ENCODE measurements at places on chromosomes 12 and 14. TPM values are rescaled to one million over a fixed set of nuclear protein-coding genes. Genes with fewer than 3 reads are reported as not detected.
A peak's percentile ranks its signal among the peaks of the same experiment; 100 is the strongest.

DNA sequence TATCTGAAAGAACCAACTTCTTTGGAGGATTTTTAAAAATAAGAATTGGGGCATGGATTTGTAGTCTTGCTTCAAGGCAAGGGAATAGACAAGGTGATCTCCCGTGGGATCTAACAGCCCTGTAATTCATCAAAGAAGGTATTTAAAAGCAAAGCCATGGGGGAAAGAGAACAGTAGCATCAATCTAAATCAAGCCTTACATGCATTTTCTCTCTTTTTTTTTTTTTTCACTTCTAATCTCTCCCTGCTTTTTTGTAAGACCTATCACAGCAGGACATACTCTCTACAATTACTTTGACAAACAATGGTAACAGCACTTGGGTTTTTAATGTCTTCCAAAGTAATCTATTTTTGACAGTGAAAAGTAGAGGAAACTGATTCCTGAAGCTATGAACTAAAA, 367.9 kb downstream of the PAWR start:
- DNase-seq = no peak

- no peak for DNase-seq
Observed at GRCh38 chr14:73695082-73695481, 19.1 kb downstream of the PNMA1 start.

The ANP32D gene
- total RNA-seq = not detected

GRCh38 chr14:72315714-72316113, 383.5 kb downstream of the RGS6 start:
- DNase-seq = no peak

DNA sequence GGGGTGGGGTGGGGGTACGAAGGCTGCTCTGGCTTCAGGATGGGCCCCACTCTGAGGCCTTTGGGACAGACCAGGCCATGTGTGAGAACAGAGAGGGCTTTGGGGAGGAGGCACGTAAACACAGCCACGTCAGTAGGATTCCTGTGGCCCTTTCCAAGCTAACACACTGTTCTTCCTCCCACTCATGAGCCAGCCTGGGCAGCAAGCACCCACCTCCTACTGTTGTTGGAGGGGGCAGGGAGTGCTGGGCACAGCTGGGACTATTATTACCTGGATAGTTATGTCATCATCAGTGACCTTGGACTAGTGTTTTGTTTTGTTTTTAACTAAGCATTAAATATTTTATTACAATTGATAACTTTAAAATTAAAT, 5.3 kb downstream of the CHGA start:
- DNase-seq = peak; percentile 15

- no peak for DNase-seq
Observed at GRCh38 chr12:93221841-93222240, 155.9 kb upstream of the NUDT4 start.

DNA sequence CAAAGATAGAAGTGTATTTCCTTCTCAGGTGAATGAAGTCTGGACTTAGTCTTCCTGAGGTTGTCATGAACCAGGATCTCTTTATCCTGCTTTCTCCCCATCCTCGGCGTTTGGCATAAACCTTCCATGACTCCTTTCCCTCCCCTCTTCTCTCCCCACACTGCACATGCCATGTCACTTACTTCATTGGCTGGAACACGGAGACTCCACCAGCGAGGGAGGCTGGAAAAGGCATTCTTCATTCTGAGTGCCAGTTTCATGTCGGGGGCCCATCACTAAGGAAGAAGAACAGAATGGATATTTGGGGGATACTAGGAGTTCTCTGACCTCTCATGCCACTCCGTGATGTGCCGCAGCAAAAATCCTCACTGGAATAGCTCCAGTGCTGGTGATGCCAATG, 105.6 kb downstream of the VCPKMT start:
- no peak for DNase-seq

The DUSP16 gene
- total RNA-seq = 9.2 TPM

- DNase-seq = peak; percentile 50
Observed at GRCh38 chr14:103880348-103881267, 33.2 kb upstream of the PPP1R13B start.

DNA sequence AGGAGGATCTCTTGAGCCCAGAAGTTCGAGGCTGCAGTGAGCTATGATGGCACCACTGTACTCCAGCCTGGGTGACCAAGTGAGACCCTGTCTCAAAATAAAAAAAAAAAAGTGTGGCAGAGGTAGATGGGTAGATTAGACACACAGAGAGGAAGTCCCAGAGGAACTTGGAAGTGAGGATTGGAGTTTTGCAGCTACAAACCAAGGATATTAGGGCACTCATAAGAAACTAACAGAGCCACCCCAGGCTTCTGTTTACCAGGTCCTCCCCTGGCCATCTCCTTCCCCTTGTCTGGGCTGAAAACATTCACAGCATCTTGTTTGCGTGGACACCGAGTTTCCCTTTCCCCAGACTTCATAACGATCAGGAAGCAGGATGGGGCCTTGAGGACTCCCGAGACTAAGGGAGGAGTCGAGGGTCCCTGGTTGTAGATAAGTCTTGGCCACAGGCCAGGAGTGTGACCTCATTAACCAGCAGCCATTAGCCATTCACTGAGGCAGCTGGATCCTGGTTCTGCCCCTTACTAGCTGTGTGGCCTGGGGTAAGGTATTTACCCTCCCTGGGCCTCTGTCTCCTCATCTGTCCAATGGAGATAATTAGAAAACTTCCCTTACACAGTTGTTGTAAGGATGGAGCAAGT, 2.1 kb downstream of the MAP1LC3B2 start:
- peak; percentile 4 for DNase-seq

DNA sequence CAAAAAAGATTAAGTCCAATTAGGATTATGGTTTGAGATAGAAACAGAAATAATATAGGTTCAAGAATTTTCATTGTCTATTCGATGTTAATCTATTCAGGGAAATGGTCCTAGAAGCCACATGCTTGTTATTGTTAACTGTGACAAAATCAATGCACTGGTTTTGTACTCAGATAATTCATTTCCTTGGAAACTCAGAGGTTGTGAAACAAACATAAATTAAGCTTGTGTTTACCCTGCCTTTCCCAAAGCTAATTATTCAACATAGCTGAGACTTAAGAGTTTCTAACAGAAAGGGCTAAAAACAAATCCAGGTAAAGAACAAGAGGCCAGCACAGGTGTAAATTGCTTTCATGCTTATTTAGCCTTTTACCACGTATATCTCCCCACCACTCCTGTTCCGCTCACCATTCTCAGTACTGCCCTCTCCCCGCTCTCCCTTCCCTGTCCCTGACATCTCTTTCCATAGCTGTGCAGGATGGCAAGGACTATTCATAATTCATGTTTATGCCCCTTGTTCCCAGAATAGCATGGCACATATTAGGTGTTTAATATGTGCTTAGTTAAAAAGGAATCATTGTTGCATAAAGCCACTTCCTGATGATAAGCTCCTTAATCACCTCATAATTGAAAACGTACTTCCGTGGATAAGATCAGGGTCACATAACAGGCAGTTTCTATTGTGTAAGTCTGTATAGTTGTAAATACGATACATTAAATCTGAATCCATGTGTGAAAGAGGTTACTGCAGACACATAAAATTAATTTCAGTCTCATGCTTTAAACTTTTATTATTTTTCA, 131.8 kb upstream of the USP15 start:
- peak; percentile 72 for DNase-seq

The SIX1 gene
- total RNA-seq = 0.17 TPM

- DNase-seq = no peak
Observed at GRCh38 chr12:124493809-124494750, 73.3 kb downstream of the NCOR2 start.

- no peak for DNase-seq
Observed at GRCh38 chr12:48388938-48389337, 38.2 kb upstream of the ZNF641 start.

DNA sequence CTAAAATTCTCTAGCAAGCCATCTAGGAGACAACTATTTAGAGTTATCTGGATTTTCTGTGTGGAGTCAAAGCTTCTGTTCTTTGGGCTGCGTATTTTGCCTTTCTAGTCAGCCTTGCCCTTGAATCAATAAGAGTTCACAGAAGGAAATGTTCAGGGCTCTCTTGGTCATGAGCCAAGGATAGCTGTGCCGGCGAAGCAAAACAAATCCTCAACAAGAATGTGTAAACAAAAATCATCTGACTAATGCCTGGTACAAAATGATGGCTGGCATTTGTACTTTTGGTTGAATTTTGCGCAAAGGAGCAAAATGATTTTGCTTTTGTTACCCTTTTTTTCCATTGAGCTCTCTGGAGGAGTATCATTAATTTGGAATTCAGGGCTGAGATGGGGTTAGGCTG, 171.1 kb downstream of the DACT1 start:
- DNase-seq = peak; percentile 46

The TEX22 gene
- 0.17 TPM for total RNA-seq

- no peak for DNase-seq
Observed at GRCh38 chr12:105078712-105079570, 5.3 kb downstream of the ALDH1L2 start.

DNA sequence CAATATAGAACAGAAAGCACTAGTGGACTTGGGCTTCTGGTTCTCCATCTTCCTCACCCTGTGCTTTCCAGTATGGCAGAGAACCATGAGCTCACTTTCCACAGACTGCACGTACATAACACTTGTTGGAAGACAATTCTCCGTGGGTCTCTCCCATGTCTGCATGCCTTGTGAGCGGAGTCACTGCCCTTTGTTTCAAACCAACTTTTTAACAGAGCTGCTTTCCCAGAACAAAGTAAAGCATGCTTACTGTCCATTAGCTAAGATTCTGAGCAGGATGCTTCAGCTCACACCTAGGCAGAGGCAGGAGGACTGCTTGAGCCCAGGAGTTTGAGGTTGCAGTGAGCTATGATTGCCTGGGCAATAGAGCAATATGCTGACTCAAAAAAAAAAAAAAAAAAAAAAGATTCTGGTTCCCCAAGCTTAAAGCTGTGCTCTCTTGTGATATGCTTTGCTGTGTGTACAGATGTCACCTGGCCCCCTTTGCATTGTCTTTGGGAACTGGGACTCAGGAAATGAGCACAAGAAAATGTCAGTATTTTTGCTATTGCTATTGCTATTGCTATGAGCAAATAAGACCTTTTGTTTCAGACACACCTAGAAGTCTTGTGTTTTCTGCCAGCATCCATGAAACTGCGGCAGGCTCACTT, 54.6 kb upstream of the PTGR2 start:
- no peak for DNase-seq

The AMN gene
- not detected for total RNA-seq

DNA sequence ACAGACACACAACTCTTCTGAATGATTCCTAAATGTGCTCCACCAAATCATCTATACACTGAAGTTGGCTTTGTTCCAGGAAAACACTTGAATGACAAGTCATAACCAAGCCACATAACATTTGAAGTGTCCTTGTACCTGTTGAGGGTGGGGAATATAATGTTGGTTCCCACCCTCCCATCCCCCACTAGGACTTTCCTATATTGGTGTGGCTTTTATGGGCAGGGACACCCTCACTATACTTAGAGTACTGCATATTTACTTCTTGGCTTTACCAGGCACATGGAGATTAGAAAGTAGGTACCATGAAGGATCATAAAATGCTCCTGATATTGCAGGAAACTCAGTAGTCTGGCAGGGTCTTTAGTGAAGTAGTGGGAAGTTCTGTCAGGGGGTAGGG, 9.7 kb upstream of the BHLHE41 start:
- no peak for DNase-seq

GRCh38 chr12:14691560-14691959, 4.8 kb downstream of the GUCY2C start:
- no peak for DNase-seq

DNA sequence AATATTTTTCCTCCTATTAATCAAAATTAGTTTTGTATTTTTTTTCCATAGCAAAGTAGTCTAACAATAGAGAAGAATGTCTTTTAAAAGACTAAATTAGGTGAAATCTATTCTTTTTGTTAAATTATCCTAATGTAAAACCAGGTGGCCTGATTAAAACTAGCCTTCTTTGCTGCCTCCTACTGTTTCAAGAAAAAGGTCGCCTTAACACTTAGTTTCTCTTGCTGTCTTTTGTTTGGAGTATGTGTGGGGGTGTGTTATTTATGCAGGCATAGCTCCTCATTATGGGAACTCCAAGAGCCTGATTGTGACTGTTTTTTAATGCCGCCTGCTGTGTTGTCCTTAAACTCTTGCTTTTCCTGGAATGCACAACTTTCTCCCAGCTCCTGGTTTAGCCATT, 855.3 kb downstream of the DIO2 start:
- peak; percentile 9 for DNase-seq

The SDR9C7 gene
- not detected for total RNA-seq

DNA sequence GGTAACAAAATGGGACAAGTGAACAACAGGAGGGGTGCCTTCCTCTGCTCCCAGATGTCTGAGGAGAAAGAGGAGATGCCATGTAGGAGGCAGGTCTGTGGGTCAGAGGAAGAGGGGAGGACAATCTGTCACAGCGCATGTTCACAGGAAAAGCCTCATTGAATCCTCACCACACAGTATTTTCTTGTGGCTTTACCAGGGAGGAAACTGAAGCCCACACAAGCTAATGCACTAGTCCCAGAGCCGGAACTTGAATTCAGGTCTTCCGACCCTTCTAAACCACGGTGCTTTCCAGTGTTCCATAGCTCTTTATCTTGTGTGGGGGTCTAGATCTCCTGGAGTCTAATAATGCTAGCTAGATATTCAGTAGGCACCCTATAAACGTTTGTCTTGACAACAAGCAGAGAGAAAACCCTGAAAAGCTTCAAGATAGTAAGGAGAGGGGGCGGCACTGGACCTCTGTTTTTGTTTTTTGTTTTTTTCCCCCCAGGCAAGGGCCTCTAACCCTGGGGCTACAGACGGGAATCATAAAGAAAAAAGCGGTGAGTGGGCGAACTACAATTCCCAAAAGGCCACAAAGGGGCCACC, 371 bp upstream of the SHMT2 start:
- DNase-seq = no peak

DNA sequence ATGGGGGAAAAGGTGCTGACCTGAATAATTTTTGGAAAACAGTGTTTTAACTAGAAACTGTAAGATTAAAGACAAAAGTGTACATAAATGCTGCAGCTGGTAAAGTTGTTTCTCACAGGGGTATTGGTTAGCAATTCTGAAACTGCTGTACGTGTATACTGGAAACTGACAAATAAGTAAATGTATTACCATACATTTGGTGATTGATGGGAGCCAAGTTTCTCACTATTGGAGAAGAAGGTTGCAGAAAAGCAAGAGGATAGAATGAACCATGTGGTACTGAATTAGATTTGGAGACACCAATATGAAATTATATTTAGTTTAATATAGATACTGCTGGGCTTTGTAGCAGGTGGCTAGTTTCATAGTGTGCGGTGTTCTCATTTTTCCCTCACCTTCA, 19.6 kb upstream of the FBXO33 start:
- DNase-seq = no peak

The KLRK1 gene
- not detected for total RNA-seq

GRCh38 chr14:52259434-52259833, 8.1 kb upstream of the PTGDR start:
- no peak for DNase-seq

DNA sequence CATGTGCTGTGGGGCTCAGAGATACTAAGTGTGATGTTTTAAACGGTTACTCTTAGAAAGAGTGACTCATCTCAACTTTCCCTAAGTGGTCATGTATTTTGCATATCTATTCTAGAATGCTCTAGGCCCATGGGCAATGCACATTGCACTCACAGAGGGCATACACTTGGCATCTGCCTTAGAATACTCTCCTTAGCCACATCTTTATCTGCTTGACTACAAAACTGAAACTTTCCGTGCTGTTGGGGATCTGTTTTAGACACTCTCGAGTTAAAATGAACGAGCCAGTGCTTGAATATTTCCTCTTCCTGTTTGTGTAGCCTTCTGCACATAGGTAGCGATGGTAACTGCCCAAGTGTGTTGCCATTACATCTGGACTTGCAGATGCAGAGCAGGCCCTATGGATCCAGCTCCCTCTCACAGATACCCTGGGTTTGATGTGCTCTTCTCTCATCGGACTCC, 180.5 kb downstream of the CAND1 start:
- DNase-seq = no peak
